ENCODE measurements at places on chromosomes 11 and 22.

GRCh38 chr22:24402460-24403192, 24.8 kb upstream of the ADORA2A start:
- no peak for DNase-seq

- DNase-seq: no peak
Measured at GRCh38 chr22:17578136-17578754, 14.9 kb downstream of the SLC25A18 start.

- no peak for DNase-seq
Measured at GRCh38 chr11:128840783-128841182, 26.3 kb downstream of the KCNJ1 start.

DNA sequence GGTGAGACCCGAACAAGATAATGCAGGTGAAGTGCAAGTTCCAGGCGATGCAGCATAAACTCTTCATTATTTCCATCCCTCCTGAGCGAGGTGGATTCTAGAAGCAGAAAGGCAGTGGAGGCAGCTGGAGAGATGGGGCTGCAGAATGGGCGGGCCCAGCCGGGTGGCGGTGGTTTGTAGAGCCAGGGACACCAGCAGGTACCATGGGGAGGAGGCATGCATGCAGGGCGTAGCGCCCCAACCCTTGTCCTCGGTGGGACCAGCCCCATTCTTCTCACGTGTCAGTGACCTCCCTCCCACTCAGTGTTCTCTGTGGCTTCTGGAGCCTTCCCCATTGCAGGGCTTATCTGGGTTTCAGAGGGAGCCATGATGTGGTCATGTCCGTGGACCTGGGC, 38.0 kb downstream of the MPPED1 start:
- no peak for DNase-seq

GRCh38 chr11:71580057-71581003, 2.3 kb downstream of the KRTAP5-11 start:
- DNase-seq: no peak

GRCh38 chr11:130785380-130786116, 130.7 kb downstream of the SNX19 start:
- DNase-seq: no peak

DNA sequence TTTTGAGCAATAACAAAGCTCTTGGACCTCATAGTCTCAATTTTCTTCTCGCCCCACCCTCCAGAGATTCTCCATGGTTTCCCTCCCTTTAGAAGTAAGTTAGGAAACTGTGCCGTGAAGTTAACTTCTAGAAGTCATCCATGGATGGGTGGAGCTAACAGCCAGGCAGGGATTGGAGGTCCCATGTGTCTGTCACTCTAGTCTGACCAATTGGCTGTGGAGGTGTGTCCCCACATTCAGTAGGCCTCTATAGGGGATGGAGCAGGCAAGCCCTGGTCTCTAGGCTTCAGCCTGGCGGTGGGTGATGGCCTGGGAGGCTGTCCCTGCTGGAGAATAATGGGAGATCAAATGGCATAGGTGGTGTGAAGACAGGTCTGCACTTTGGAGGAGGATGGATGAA, 50.7 kb downstream of the TP53I11 start:
- no peak for DNase-seq

DNA sequence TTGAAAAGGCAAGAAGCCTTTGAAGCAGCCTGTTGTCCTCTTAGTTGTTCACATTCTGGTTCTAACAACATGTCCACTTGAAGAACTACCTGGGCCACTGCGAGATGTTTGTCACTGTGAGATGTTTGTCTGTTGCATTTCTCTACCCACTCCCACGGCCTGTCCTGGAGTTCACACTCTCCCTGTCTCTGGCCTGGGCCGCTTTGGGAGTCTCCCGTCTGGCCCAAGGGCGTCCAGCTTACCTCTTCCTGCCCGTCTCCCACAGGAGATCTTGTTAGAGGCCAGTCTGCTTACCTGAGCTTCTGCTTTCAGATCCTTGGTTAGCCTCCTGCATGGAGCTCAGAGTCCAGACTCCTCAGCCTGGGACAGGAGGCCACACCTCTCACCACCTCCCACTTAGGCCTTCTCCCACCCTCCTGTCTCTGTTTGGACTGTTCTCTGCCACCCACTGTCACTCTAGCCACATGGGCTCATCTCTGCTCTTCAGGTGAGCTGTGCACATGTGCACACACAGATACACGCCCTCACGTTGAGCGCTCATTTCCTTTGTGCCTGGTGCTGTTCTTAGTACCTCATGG, 66.0 kb downstream of the TBC1D22A start:
- DNase-seq: no peak

DNA sequence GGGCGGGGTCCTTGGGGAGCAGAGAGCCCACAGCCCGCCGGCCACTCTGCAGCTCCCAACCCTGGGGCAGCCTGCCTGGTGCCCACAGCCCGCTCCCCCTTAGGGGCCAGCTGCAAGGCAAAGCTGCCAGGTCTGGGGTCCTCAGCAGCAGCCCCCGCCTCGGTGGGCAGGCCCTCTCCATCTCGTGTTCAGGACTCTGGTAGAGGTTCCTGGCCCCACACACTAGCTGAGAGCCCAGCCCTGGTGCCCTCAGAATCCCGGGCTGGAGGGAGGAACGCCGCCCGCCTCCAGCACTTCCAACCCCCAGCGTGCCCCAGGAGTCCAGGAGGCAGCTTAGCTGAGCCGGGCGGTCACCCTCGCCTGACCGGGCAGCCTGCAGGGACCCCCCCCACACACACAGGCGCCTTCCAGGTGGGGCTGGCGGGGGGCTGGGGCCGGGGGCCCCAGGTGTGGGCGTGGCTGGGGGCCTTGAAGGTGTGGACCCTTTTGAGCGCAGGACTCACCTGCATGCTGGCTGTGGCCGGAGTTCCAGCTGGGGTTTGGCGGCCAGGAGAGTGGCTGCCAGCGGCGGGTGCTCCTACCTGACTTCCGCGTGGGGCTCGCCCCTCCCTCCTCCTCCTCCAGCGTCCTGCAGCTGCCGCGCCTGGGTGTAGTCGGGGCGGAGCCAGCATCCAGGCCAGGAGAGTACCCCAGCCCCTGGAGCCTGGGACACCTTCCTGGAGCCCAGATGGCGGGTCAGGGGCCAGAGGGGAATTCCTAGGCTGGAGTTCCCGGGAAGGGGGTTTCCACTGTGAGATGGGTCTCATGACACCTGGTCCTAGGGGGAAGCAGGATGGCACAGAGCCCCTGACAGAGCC, at the start of gene ANO9:
Gene ANO9, minus strand, starts transcription at position 594 of the 857 bp plus-strand sequence. Its CDS starts 85 bp downstream, at position 509.
- peak; percentile 23 for DNase-seq

DNA sequence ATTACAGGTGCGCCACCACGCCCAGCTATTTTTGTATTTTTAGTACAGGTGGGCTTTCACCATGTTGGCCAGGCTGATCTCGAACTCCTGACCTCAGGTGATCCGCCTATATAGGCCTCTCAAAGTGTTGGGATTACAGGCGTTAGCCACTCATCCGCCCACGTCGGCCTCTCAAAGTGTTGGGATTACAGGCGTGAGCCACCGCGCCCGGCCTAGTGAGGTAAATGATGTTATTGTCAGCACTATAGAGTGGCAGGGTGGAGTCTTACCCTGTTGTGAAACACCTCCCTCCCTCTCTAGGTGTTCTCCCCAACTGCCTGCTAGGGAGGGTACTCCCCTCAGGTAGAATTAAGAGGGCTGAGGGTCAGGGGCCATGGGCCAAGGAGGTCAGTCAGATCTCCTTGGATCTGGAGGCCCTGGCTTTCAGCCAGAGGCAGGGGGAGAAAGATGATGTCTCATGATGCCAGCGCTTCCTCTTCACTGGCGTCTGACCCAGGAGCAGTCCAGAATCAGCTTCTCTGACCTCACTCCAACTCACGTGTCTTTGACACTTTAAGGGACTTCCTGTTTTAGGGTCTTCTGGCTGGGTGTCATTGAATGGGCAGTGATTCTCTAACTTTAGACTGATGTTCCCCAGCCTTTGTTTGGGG, 2.0 kb downstream of the GGA1 start:
- no peak for DNase-seq

DNA sequence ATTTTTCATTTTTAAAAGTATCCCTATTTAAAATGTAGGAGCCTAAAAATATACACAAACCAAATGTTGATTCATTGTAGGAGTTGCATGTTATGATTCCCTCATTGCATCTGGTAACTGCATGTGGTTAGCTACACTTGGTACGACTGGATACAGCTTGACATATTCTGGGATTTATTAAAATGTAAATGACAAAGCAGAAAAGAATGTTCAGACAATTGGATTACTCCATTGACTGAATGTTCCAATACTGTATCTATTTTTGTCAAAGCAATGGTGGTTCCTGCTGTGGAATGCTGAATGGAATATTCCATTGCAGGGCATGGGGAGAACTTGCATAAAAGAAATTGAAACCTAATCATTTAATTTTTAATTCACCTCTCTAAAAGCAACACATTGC, 30.8 kb downstream of the BLID start:
- DNase-seq: no peak

DNA sequence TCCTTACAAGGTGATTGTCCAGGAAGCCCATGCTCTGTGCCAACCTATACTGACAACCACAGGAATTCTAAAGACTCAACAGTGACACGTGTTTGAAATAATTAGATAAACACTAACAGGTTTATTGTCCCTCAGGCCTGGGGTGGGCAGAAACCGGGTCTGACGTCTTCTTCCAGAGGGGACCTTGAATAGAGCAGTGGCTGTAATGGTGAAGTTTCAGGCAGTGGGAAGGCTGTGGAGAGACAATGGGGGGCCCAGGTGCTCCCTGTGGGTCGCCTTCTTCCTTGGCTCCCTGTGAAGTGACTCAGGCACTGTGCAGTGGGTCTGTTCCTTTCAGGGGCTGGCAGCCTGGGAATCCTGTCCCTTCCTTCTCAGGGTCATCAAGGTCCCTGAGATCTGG, 54.6 kb downstream of the OTOG start:
- no peak for DNase-seq

GRCh38 chr22:49937758-49938564, 19.5 kb downstream of the CRELD2 start:
- no peak for DNase-seq

- DNase-seq: no peak
Measured at GRCh38 chr11:114273071-114273470, 23.1 kb upstream of the NNMT start.

GRCh38 chr11:110654456-110654855, 57.8 kb downstream of the ARHGAP20 start:
- no peak for DNase-seq

DNA sequence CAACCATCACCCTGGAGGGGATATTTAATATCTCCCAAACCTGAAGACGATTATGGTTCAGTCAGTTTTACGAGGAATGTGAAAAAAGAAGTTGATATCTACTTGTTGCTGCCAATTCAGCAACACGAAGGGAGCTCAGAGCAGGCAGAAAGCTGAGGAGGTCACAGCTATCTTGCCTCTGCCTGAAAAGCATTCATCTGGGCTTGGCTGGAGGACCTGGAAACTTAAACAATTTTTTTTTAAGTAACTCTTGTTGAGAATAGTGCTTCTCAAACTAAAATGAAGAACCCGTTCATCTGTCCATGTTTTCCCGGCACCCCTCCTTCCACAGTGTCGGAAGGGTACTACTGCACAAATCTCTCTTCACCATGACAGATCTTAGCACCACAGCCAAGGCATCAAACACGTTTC, 98.9 kb downstream of the MICAL3 start:
- no peak for DNase-seq

DNA sequence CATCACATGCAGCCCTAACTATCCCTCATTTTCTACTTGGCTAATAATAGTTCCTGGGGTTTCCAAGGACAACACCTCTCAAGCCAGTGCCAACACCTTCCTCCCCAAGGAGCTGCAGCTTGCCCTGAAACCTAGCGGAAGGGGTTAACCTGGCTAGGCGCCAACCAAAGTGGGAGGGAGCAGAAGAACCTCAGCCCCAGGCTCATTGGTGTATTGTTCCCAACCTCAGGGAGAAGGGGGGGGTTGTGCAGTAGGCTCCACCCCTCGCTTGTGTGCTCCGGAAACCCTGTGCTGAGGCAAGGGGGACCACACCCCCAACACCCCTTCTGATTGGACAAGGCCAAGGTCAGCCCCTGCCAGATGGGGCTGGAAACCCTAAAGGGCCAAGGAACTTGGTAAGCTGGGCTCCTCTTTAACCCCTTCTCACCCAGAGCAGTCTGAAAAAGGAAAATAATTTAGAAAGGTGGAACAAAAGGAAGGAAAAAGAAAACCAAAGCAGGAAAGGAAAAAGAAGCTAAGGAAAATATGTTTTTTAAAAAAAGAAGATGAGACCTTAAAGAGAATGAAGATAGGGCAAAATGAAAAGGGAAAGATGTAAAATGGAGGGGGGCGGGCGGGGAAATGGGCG, 2.5 kb downstream of the MTA2 start:
- DNase-seq: peak; percentile 93

GRCh38 chr11:78714539-78714938, 139.9 kb upstream of the NARS2 start:
- no peak for DNase-seq

- no peak for DNase-seq
Measured at GRCh38 chr11:85912414-85912813, 57.2 kb downstream of the CCDC83 start.
